ENCODE measurements at places on chromosomes 6 and 20. TPM values are rescaled to one million over a fixed set of nuclear protein-coding genes. Genes with fewer than 3 reads are reported as not detected.

The MRAP2 gene
- total RNA-seq, result 0.48 TPM

DNA sequence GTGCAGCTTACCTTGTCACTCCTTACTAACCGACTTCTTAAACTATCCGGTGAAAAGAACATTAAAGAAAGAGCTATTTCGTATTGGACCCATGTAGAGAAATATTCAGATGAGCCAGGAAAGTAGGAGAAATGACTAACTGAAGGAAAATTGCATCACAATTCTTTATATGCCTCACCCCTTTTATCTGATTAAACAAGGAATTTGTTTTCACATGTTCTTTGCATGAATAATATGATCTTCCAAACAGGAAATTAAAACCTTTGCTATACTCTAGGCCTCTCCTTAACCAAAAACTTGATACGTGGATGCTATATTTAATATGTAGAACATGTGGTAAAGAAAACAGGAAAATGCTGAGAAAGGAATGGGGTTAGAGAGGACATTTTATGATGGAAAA, 41.9 kb upstream of the LRRC1 start:
- DNase-seq, result no peak

The TUBB2B gene
- 1.2 TPM for total RNA-seq

GRCh38 chr20:25032478-25033264, 25.3 kb downstream of the ACSS1 start:
- DNase-seq, result no peak

DNA sequence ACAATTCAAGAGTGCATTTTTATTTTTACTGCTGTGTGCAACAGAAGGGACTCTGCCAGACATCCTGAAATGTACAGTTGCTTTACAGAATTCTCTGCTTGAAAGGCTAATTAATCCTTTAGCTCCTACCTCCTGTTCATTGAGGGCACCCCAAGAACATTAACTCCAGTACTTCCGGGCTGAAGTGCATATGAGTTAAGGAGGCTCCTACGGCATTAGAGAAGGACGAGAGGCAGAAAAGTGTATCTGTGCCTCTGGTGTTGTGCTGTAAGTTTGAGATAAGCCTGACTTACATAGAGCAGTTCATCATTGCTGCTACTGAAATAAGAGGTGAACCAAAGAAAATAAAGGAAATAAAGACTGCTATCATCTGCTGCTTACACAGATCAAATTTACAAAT, 609.3 kb upstream of the ADGRB3 start:
- DNase-seq, result no peak

DNA sequence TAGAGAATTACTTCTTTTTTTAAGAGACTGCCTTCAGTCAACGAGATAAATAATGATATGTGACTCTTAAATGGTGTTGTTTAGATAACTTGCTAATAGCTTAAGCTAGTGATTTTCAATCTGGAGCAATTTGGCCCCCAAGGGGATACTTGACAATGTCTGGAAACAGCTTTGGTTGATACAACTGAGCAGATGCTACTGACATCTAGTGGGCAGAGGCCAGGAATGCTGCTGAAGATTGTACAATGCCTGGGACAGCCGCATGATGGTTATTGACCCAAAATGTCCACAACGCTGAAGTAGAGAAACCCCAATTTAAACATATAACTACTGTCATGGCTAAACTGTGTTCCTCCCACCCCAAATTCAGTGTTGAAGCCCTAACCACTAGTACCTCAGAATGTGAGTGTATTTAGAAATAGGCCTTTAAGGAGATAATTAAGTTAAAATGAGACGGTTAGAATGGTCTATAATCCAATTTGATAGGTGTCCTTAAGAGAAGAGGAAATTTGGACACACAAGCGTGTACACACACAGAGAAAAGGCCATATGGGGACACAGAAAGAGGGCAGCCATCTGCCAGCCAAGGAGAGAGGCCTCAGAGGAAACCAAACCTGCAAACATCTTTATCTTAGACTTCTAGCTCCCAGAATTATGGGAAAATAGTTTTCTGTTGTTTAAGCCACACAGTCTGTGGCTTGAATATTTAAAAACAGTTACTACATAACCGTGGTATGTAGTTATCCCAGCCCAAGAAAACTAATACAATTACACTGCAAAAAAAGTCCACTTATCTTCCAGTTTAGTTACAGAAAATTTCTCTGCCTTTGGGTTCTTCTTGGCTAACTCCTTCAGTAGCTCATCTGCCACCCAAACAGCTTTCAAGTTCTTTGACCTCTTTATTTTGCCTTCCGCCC, 22.2 kb downstream of the RWDD2A start:
- no peak for DNase-seq

GRCh38 chr6:25057111-25057905, 121.5 kb upstream of the RIPOR2 start:
- DNase-seq, result no peak

DNA sequence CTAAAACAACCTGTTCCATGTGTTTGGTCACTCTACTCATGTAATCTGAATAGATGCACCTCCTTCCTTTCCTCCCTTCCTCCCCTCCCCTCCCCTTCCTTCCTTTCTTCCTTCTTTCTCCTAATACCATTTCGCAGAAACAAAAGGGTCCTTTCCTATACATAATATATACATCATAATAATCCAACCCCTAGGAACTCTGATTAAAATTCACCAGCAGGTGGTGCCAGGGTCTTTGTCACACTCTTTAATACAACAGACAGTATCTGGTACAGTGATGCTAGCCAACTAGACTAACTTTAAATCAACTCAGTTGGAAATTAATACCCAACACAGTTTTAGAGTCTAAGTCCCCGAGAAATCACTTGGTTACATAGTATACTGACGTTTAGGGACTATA, 181.2 kb upstream of the SHLD1 start:
- DNase-seq, result no peak

GRCh38 chr6:25036461-25036860, 100.7 kb upstream of the RIPOR2 start:
- DNase-seq, result no peak

- DNase-seq, result no peak
These were observed 80.2 kb downstream of the PREP start for GRCh38 chr6:105322499-105323225.

DNA sequence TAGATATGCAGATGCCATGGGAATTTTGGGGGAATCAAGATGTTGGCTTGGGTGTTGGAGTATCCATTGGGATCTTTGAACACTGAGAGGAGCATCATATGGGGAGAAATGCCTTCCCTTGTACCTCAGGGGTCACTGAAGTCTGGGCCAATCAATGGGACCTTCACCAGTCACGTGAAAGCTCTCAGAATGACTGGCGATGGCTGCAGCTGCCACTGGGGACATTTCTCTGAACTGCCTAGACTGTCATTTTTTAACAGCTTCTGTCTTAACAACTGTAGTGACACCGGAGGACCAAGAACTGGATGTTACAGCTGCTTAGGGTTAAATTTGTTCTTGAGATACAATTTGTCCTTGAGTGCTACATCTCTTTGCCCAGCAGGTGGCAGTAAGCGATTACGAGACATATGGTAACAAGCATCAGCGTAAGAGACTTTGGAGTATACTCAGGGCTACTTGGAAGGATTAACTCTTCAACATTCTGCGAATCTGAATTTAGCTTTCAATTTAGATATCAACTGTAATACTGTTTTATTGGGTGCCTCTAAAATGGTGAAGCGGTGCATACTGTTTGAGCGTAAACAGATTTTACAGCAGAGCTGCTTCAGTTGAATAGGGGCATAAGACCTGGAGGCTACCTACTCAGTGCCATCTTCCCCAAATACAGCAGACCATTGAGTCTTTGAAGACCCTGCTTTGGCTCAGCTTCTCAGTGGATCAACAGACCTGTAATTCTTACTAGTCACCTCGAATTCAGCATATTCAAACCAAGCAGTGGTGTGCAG, 36.0 kb downstream of the CCN2 start:
- no peak for DNase-seq

DNA sequence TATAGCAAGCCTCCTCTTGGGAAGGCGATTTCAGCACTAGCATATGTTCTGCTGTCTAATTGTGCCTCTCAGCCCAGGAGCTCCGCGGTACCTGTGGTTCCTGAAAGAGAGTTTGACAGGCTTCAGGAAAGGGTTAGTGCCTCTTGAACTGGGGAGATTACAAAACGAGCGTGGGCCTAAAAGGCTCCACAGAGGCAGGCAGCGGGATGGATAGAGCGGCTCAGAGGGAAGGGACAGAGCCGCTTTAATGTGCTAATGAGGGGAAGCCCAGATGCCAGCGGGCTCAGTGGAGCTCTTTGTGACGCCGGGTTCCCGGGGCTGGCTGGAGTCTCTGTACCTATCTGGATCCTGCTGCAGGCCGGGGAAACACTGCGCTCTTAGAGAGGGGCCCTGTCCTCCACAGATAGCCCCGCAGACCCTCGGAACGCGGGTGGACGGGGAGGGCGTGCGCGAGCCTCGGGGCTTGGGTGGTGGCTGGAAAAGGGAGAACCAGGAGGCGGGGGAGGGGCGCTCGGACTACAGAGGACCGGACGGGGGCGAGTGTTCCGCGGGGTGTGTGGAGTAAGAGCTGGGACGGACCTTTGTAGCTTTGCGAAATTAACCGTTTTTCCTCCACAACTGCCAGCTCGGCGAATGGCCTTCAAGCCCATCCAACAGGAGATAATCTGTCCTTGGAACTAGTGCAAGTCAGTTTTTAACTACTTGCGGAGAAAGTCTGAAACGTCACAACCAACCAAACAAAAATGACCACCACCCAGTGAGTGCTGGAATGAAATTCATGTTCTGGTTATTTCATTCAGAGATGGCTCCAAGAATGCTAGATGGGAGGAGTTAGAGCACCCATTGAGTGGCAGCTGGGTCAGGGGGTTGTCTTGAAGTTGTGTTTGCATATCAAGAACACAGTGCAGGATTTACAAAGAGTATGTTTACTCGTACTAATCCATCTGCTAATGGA, 13.0 kb downstream of the SLC35F1 start:
- DNase-seq, result no peak

The OLIG3 gene
- total RNA-seq, result not detected

GRCh38 chr6:158507174-158507573, 52.7 kb upstream of the TMEM181 start:
- DNase-seq, result no peak

GRCh38 chr6:130837067-130837466, 9.9 kb downstream of the SMLR1 start:
- no peak for DNase-seq

The MUC22 gene
- not detected for total RNA-seq

- no peak for DNase-seq
These were observed 95.5 kb upstream of the AGPAT4 start for GRCh38 chr6:161369339-161369738.

- DNase-seq, result no peak
These were observed 536.9 kb upstream of the HS3ST5 start for GRCh38 chr6:114879693-114880092.

DNA sequence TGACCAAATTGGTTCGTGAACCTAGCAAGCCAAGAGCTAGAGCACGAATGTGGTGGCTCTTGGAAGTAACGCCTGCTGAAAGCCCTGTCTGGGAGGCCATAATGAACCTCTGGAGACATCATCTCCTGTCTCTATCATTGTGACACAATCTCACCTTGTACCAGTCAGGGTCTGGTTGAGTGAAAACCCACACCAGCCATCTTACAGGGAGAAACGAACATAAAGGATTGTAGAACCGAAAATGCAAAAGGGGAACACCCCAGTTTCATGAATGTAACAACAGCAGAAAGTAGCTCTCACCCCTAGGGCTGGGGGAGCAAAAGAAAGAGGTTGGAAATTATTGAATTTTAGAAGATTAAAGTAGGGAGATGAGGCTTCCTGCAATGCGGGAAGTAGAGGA, 50.9 kb upstream of the TAB2 start:
- no peak for DNase-seq

- no peak for DNase-seq
These were observed 1.5 kb downstream of the TFAP2A start for GRCh38 chr6:10413262-10413849.

The TRIM10 gene
- 0.08 TPM for total RNA-seq

DNA sequence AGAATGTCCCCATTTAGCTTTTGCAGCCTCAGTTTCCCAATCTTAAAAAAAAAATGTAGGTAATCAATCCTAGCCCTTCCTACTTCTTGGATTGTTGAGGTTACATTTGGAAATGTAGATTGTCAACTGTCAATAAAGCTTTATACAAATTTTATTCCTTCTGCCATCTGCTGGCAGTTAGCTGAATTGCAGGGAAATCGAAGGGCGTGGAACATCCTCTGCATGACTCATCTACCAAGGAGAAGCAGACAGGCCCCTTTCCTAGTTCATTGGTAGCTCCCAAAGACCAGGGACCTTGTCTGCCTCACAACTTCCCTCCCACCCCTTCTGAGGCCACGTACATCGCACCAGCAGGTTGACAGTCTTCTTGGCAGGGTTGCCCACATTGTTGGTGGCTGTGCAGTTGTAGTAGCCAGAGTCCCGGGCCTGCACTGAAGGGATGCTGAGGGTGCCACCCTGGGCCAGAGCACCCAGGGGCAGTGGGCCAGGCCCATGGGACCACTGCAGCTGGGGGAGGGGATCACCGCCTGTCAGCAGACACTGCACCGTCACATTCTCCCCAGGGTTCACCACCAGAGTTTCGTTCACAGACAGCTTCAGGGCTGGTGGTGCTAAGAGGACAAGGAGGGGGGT, 43.6 kb downstream of the MDGA1 start:
- no peak for DNase-seq

DNA sequence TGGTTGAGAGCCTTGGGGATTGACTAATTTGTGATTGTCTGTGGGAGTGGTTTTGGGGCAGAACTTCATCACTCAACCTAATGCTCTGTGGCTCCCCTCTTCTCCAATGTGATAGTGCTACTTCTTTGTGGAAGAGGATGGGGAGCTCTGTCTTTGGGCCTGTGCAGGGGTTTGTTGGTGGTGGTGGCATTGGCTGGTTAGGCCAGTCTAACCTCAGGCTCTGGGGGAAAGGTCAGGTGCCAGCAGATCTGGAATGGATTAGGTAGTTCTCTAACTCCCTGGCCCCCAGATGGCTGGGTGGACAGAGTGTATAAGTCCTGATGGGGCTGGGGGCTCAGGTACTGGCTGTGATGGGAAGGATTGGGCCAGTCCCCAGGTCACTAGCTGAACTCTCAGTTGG, 129.0 kb upstream of the CHD6 start:
- DNase-seq, result no peak

- DNase-seq, result peak; percentile 88
These were observed 826 bp upstream of the PYGB start for GRCh38 chr20:25247000-25247517.

GRCh38 chr20:52889225-52889624, 82.9 kb upstream of the TSHZ2 start:
- no peak for DNase-seq

Measured in cardiac septum (tissue), 1 donor.